Activated CD8-positive, alpha-beta memory T cell treated with anti-CD3 and anti-CD28 coated beads for 4 hours (primary cell): ENCODE measurements at places on chromosomes 3 and 15.

GRCh38 chr3:4950948-4951347, 28.3 kb upstream of the BHLHE40 start:
- no peak for DNase-seq

GRCh38 chr3:132325634-132326033, 8.4 kb downstream of the ACP3 start:
- no peak for DNase-seq

DNA sequence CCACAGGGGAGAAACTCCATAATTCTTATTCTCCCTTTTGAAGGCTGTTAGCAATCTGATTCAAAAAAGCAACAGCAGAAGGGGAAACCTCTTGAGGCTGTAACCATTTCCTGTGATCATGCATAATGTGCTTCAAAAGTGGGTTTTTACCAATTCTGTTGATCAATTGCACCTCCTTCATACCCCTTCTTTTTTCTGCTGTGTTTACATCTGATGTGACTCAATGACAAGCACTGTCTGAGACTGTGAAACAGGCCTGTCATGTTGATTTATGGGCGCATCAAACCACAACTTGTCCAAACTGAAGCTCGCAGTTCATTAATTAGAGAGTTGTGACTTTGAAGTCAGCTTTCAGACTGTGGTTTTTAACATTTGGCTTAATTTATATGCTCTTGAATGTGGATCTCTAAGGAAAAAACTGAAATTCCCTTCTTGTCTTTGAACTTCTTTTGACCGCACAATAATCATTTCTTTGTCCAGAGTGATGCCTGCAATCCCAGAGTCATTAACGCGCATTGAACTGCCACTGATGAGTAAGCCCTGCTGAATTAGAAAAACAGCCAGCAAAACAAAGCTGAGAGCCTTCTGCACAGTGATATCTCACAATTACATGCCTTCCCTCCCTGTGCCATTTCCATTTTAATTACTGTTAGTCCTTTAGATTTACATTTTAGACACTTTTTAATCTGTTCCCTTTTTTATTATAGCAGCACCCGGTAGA, 532.8 kb downstream of the FOXP1 start:
- DNase-seq, result no peak

DNA sequence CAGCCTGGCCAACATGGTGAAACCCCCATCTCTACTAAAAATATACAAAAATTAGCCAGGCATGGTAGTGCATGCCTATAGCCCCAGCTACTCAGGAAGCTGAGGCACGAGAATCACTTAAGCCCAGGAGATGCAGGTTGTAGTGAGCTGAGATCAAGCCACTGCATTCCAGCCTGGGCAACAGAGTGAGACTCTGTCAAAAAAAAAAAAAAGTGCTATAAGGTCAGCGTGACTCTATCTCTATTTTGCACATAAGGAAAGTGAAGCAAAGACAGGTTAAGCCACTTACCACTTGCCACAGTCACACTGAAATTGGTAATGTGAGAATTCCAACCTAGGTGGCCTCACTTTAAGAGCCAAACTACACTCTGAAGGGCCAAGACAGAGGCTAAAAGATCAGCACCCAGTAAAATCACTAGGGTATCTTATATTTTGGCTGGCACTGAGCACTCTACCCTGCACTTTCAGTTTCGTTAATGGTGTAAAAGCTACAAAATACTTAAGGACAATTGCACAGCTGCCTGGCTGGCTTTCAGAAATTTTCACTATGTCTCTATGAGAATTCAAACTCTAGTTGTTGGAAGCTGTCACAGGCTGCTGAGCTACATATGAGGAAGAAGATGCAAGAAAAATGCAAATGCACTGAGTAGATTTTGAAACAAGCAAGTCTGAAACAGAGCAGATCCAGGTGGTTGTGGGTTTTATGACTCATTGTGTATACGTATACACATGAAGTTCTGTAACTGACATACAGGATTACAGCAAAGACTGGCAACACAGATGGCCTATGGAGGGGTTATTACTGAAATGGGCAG, 32.7 kb downstream of the TRANK1 start:
- peak; percentile 11 for DNase-seq

DNA sequence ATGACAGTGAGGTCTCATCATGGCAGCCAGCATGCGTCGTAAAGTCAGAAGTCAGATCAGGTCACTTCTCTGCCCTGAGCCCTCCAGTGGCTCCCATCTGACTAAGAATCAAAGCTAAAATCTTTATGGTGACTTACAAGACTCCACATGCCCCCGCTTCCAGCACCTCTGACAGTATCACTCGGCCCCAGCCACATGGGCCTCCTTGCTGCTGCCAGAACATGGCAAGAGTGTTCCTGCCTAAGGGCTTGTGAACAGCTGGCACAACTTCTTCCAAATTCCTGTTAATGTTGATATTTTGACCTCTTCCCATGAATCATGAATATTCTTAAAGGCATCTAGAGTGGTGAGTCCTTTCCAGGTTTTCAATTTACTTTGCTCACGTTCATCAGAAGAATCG, 20.5 kb downstream of the POLR2M start:
- DNase-seq, result no peak

GRCh38 chr15:50095938-50096821, 22.9 kb downstream of the ATP8B4 start:
- DNase-seq, result no peak

GRCh38 chr3:178602856-178603255, 66.6 kb downstream of the KCNMB2 start:
- DNase-seq, result no peak

DNA sequence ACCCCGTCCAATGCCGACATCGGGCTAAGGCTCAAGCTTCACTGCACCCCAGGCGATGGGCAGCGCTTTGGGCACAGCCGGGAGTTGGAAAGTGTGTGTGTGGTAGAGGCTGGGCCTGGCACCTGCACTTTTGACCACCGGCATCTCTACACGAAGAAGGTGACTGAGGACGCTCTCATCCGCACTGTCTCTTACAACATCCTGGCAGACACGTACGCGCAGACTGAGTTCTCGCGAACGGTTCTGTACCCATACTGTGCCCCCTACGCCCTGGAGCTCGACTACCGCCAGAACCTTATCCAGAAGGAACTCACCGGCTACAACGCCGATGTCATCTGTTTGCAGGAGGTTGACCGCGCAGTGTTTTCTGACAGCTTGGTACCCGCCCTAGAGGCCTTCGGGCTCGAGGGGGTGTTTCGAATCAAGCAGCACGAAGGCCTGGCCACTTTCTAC, 1.0 kb downstream of the PDE12 start:
- no peak for DNase-seq

GRCh38 chr15:80562846-80563245, 132.3 kb upstream of the ABHD17C start:
- DNase-seq, result no peak

DNA sequence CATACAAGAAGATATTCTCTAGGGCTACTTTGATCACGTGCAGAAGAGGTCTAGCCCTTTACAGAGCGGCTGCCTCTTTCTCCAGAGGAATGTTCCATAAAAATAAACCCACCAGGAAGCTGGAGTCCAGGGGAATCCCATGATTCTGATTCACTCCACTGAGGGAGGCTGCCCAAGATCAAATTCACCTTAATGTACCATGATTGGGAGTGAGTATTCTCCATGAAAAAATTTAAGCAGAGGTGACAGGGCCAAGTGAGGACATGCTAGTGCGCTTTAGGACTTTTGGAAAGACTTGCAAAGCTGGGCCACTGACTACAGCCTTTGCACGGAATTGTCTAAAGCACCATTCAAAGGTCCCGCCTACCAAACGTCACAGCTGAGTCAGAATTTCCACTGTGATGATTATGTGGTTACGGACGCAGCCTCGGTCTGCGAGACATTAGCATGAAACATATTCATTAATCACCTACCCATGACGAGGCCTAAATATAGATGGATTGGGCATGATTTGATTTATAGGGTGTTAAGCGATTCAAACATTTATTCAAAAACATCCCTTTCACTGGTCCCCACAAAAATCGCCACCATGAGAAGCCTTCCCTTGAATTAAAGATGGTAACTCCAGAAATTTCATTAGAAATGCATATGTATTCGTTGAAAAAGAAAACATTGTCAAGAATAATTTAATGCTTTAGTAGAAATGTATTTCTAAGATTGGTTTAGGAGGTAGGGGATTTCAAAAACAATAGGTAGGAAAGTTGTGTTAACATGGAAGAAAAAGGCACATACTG, 152.6 kb downstream of the GREM1 start:
- DNase-seq, result no peak

DNA sequence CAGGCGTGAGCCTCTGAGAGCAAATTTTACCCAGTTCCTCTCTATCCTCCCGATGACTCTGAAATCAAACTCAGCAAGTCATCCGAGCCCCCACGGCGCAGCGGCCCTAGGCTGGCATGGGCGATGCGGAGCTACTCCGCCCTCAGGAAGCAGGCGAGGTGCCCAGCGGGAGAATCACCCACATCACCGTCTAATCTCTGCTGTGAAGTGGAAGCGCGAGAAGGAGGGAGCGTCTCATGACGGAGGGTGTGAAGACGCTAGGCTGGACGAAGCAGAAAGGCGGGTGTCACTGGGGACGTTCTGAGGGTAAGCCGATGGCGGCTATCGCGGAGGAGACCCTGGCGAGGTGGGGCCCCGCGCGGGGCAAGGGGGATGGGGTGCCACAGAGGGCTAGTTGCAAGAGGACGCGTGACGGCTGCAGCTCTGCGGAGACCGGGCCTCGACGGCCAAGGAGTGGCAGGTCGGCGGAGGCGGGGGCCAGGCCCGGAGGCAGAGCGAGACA, 9.1 kb upstream of the GNAI2 start:
- no peak for DNase-seq

- DNase-seq, result no peak
These were observed 12.8 kb downstream of the GCSAM start for GRCh38 chr3:112119962-112120836.

- DNase-seq, result no peak
These were observed 69.0 kb downstream of the ANKRD28 start for GRCh38 chr3:15728766-15729165.

DNA sequence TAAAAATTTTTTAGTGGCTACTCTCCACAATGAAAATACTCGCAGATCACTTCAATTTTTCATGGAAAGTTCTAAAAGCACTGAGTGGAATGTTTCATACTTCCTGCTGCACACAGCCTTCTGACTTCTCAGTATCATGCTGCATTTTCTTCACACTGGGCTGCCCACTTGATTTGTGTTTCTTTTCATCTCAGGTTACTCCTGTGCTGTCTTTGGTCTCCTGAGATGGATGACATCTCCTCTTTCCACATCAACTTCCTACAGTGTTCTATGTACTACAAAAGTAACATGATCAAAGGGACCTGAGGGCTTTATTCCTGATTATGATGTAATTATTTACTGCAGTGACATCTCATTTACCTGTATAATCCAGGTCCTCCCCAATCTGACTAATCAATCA, 927.7 kb downstream of the ROBO2 start:
- DNase-seq, result no peak

GRCh38 chr3:15199493-15200105, 6.4 kb upstream of the CAPN7 start:
- DNase-seq, result no peak

GRCh38 chr15:82828075-82828474, 18.6 kb downstream of the WHAMM start:
- DNase-seq, result no peak

GRCh38 chr15:92801774-92802464, 98.2 kb upstream of the CHD2 start:
- no peak for DNase-seq

- DNase-seq, result no peak
These were observed 6.8 kb upstream of the TMF1 start for GRCh38 chr3:69058947-69059224.

DNA sequence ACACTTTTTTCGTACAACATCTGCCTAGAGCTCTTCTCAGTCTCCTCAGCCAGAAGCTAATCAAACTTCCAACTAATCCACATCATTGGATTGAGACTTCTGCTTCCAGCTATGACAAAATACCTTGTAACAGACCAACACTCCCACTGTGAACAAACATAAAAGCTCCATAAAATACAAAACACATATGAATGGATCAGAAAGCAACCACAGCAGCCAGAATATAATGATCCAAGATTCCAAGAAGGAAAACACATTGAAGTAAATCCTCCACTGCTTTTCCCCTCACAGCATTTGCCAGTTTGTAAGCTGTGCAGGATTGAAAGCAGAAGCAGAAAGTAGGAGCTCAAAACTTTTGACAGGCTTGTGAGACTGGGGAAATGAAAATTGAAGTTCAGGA, 863.2 kb downstream of the TUSC7 start:
- DNase-seq, result no peak

DNA sequence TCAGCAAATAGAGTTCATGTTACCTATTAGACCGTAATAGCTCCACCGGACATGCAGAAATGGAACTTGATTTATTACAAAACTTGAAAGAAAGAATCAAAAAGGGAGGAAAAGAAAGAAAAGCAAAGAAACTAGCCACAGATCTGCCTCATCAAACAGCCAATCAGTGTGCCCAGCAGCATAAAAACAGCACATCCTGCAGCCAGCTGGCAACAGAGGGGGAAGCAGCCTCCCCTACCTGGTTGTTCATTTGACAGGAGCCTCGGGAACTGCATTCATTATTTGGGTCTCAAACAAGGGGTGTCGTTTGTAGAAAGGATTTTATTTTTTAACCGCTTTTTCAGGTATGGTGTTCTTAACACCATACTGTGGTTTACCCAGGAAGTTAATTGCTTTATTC, 181.5 kb upstream of the TOPAZ1 start:
- DNase-seq, result no peak

DNA sequence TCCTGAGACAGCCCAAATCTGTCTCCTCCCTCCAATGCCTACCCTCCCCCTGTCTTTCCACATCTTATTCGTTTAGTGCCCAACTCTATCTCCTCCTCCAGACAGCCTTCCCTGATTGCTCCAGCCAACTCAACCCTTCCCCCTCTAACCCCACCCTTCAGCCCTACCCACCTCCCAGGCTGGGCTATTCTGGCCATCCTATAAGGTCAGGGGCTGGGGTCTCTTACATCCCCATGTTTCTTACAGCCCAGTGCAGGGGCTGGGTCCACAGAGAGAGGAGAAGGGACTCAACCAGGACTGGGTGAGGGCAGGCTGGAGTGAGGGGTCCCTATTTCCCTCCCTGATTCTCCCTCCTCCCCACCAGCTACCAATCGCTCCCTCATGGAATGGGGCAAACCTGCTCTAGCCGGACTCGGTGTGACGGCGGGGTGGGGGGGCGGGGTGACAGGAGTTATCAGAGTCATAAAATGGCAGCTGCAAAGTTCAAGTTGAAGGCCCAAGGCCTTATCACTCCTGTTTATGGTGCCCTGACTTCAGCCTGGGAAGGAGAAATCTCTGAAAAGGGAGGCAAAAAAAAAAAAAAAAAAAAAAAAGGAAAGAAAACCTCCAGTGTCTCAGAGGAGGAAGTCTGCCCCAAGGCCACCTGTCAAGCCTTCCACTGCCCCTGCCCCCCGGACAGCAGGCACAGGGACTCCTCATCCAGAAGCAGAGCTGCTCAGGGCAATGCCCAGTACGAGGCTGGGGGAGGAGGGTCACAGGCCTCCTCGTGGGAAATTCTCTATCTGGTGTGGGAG, 2.1 kb downstream of the VIPR1 start:
- no peak for DNase-seq

- no peak for DNase-seq
These were observed 64.4 kb upstream of the FLNB start for GRCh38 chr3:57943525-57944495.

GRCh38 chr3:55826731-55827496, 339.8 kb upstream of the WNT5A start:
- DNase-seq, result no peak

GRCh38 chr3:117628823-117629291, 919.3 kb downstream of the TUSC7 start:
- no peak for DNase-seq
